AG04450 (cell line): ENCODE measurements at places on chromosomes 1 and 21.

GRCh38 chr1:45674478-45674877 is 11.9 kb downstream of the GPBP1L1 start:
- DNase-seq = no peak

DNA sequence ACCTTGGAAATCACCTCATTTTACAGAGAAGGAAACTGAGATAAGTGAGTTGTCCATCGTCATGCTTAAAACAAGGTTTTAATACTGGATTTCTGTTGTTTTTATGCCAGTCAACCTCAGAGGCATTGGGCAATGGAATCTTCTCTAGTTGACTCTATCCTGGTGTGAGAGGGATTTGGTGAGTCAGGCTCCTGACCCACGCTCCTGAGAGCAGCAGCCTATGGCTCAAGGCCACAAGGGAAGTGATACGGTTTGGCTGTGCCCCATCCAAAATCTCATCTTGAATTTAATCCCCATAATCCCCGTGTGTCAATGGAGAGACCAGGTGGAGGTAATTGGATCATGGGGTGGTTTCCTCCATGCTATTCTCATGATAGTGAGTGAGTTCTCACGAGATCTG is 90.1 kb downstream of the TLR5 start:
- no peak for DNase-seq

DNA sequence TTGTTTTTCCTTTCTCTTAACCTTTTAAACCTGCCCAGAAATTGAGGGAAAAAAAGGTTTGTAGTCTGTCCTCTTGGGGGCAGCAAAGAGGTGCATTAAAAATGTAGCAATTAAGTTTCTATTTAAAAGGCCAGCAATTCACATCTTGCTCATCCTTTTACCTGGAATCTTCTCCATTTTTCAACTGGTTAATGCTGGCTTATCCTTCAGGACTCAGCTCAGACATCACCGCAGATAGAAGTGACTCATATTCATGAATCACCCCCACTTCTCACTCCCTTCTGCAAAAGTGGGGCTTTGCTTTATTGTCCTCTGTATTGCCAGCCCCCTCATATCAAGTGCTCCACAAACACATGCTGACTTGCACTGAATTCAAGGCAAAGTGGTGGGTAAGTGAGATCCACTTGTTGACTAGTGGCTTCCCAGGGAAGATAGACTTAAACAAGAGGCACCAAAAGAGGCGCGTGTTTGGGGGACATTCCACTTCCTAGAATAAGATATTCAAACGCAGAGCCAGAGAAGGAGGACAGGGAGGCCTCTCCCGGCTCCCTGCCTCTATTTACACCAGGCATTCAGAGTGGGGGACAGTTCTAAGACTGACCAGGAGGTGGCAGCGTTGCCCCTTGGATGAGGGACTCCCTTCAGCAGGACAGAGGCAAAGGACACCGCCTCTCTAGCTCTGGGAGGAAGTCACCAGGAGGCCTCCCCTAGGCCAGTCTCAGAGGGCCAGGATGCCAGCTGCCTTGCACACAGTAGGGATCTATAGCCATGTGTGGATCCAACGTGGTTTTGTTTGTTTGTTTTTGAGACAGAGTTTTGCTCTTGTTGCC is 23.2 kb upstream of the ZNF648 start:
- DNase-seq = no peak

GRCh38 chr1:166811691-166812090 is 27.6 kb upstream of the POGK start:
- DNase-seq = no peak

DNA sequence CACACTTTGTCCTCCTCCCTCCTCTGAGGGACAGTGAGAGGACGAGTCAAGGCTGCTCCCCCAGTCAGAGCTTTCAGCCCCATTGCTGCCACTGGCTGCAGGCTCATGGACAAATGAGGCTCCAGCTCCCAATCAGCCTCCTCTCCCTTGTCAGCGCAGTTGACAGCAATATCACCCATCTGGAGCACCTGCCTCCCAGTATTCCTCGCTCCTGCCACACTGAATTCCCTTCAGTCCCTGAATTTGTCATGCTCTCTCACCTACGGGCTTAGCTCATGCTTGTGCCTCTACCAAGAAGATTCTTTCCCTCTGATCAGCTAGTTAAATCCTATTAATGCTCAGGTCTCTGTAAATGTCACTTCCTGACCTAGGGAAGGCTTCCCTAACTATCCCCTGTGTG is 54.4 kb upstream of the SYT6 start:
- DNase-seq = no peak

DNA sequence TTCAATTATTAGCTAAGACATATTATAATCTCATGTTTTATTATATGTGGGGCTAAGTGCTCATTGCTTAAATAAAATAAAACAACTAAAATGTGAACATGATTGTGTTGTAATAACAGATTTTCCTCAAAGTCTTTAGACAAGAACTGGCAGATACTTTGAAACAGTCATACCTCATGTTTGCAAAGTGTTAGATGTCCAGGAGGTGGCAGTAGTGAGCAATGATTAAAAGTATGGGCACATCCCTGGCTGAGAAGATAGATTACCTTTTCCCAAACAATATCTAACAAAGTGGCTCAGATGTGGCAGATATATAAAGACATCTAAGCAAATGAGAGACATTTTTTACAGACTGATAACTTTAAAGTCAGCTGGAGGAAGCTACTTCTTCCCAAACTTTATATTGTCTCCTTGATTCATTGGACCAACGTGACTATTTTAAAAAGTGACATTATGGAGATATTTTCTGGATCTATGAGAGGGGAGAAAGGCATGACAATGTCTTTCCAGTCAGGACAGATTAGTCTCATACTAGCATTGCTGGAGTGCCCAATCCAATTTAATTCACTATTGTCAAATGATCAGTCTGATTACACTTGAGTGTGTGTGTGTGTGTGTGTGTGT is 269.8 kb downstream of the S1PR1 start:
- no peak for DNase-seq

DNA sequence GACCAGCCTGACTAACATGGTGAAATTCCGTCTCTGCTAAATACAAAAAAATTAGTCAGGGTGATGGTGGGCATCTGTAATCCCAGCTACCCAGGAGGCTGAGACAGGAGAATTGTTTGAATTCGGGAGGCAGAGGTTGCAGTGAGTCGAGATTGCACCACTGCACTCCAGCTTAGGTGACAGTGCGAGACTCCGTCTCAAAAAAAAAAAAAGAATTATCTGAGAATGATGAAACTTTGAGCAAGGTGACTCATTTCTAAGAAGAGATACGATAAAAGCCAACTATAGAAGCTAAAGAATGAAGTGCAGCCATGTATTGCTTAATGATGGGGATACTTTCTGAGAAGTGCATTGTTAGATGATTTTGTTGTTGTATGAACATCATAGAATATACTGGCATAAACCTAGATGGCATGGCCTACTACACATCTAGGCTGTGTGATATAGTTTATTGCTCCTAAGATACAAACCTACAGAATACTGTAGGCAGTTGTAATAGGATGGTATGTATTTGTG is 64.7 kb downstream of the SNRPE start:
- peak; percentile 29 for DNase-seq

DNA sequence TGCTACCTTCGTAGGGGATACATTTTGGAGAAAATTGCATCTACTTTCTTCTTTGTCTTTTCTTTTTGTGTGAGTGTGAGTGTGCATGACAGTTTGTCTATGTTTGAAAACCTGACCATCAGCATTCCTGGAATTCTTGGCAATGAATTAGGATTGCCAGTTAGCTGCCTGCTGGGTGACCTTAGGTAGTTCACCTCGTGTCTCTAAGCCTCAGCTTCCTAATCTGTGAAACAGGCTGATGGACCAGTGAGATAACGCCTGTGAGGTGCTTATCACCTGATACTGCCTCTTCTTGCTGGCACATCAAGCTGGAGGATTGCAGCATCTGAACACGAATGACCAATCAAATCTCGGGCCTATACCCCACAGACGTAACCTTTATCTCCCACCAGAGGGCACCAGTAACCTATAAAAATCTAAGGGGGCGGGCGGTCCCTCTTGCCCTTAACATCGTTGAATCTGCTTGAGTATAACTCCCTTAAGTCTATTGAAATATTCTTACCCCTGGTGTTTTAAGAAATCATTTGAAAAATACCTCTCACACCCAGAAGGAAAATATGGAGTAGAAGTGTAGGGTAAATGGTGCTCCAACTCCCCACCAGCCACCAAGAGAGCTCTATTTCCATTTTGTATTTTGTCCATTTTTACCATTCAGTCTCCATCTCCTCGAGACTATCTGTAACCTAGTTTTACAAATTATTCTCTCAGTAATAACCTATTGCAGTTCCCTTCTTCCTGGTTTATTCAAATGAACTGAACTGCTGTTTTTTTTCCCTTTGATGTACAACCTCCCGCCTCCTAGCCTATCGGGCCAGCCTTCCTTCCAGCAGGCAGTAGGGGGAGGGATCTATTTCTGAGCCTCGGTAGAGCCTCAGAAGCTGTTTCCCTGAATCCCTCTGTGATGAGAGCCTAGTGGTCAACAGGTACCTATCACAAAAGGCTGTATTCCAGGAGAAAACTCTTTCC is 49.7 kb downstream of the MDM4 start:
- DNase-seq = peak; percentile 53

- DNase-seq = no peak
Observed at GRCh38 chr21:15063814-15064575, 805 bp downstream of the NRIP1 start.
